ENCODE measurements at places on chromosomes 1 and 21.

GRCh38 chr1:16112596-16113555, 39.4 kb upstream of the FAM131C start:
- DNase-seq = no peak

DNA sequence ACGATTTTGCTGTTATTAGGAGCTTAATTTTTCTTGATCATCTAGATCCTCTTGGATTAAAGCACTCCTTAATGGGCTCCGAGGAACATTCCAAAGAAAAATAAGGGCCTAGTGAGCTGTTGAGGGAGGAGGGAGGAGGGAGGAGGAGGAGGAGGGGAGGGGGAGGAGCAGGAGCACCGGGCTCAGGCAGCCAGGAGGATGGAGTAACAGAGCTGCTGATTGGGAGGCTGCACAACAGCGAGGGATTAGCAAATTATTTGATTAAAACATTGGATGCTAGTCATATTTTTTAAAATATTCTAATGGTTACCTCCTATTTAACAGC, 302.1 kb upstream of the RRP15 start:
- no peak for DNase-seq

GRCh38 chr1:40818264-40818961, 34.8 kb downstream of the KCNQ4 start:
- DNase-seq = peak; percentile 94

- DNase-seq = no peak
These were observed 15.8 kb downstream of the SYNJ1 start for GRCh38 chr21:32712043-32712442.

DNA sequence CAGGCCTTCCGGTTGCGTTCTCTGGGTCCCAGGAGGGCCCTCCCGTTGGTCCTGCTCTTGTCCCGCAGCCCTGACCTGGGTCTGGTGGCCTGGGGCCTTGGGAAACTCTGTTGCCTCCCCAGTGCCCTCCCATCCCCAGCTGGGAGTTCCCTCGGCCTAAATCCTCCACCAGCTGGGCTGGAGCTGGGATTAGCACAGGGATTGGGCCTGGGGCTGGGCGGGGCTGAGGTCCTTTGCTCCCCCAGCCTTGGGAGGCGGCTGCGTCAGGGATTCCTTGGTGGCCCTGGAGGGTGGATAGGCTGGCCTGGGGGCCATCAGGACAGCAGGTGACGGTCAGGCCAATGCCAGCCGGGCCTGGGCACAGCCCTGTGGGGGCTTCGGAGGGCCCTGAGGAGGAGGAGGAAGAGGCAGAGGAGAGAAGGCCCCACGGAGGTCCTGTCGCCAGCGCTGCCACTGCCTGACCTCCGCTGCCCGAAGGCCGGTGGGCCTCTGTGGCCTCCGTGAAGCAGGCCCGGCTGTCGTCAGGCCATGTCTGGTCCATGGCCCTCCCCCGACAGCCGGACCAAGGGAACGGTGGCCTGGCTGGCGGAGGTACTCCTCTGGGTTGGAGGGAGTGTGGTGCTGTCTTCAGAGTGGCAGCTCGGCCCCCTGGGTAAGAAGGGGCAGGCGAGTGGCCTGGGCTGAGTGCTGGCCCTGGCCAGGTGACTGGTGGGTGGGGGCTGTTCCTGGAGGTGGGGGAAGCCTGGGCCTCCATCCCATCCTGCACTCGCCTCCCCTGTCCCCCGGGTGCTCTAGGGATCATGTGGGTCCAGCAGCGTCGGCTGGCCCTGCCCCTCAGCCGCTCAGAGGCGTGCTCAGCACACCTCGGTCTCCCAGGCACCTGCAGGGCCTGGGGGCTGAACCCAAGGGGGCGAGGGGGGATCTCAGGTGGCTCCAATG, at the start of gene PLCH2:
Gene PLCH2 (plus strand): TSS at position 229 of the 939 bp plus-strand sequence. CDS start 300 bp downstream, at position 529.
- DNase-seq = no peak

GRCh38 chr21:34691390-34692032, 22.7 kb downstream of the CLIC6 start:
- no peak for DNase-seq

GRCh38 chr21:28436286-28436932, 556.3 kb downstream of the LTN1 start:
- no peak for DNase-seq

GRCh38 chr1:89938171-89939055, 56.5 kb upstream of the ZNF326 start:
- DNase-seq = no peak

DNA sequence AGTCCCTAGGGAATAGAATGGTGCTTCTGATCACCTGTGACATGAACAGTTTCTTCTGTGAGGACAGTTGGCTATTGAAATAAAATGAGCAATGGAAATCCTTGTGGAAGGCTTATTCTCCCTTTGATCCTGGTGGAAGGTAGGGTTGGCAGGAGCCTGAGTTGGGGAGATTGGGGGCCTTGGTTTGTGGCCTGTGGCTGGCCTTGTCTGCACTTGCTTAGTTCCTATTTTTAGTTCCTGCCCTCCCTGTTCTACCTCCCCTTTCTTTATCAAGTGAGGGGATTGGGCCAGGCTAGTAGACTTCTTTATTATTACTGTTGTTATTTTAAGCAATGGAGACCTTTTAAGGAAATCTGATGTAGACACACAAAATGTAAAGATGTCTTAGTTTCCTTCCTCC, 8.2 kb downstream of the DMRTB1 start:
- DNase-seq = no peak

DNA sequence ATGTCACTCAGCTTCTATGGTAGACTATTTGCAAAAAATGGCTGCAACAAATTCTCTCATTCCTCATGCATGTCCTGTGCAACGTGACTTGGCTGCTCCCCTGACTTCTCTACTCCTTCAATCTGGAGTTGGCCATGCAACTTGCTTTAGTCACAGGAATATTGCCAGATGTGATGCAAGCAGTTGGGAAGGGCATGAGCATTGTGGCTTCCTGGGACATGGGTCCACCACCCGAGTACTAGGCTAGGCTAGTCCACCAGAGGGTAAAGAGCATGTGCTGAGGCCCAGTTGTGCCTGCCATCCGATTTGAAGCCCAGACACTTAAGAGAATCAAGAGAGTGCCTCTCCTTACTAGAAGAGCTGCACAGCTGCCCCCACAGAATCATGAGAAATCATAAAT, 89.6 kb downstream of the DSCAM start:
- no peak for DNase-seq

GRCh38 chr21:26168371-26168770, 2.2 kb downstream of the APP start:
- no peak for DNase-seq

Data from hematopoietic multipotent progenitor cell treated with erythropoietin and hydrocortisone succinate and interleukin-3 and kit ligand, for 15 days (in vitro differentiated cells).